ENCODE measurements at places on chromosomes 7 and 10. TPM values are rescaled to one million over a fixed set of nuclear protein-coding genes. Genes with fewer than 3 reads are reported as not detected.

Gene C10orf67
- total RNA-seq = 0.15 TPM

Gene PPP1R3C
- 0.15 TPM for total RNA-seq

Gene CHN2
- 6.1 TPM for total RNA-seq

Gene CALD1
- total RNA-seq = 2.1 TPM

Gene ZNF736
- total RNA-seq = 20.9 TPM

Gene DOCK4
- total RNA-seq = 0.99 TPM

Gene SUN3
- not detected for total RNA-seq

Gene MYH16
- not detected for total RNA-seq

Gene CYP2C8
- 0.21 TPM for total RNA-seq

Gene WBP1L
- total RNA-seq = 13.8 TPM

Gene CPED1
- total RNA-seq = not detected

Gene CRTAC1
- total RNA-seq = not detected

Gene PLAU
- 0.25 TPM for total RNA-seq

Gene CCDC146
- total RNA-seq = 1.0 TPM

Gene GJD4
- not detected for total RNA-seq

Gene HOXA11
- not detected for total RNA-seq

Gene PCLO
- not detected for total RNA-seq

Gene TBXAS1
- total RNA-seq = 1.5 TPM

Gene RET
- not detected for total RNA-seq

Gene STOX1
- total RNA-seq = 0.34 TPM

Gene USP6NL
- 2.3 TPM for total RNA-seq

Gene HOXA9
- total RNA-seq = not detected

Gene UNCX
- total RNA-seq = not detected

Gene C7orf57
- total RNA-seq = 2.0 TPM

Gene TRPV5
- not detected for total RNA-seq

Gene HYAL4
- total RNA-seq = not detected

All from activated CD8-positive, alpha-beta memory T cell treated with anti-CD3 and anti-CD28 coated beads for 36 hours (primary cell).